Endodermal cell (in vitro differentiated cells): ENCODE measurements at places on chromosomes 5 and 9. TPM values are rescaled to one million over a fixed set of nuclear protein-coding genes. Genes with fewer than 3 reads are reported as not detected.

GRCh38 chr9:19946441-19947109, 157.7 kb upstream of the SLC24A2 start:
- peak; percentile 56 for DNase-seq

Gene NR2F1-AS1
- 1.4 TPM in 2 replicates for total RNA-seq

Gene C9orf153
- 0.51 to 0.99 TPM (median 0.53 TPM) in 3 replicates for total RNA-seq

- peak; percentile 37 for DNase-seq
These were observed 207.3 kb downstream of the ARHGAP26 start for GRCh38 chr5:142977363-142978051.

- peak; percentile 63 for DNase-seq
These were observed 665 bp upstream of the LVRN start for GRCh38 chr5:115961381-115962238.

DNA sequence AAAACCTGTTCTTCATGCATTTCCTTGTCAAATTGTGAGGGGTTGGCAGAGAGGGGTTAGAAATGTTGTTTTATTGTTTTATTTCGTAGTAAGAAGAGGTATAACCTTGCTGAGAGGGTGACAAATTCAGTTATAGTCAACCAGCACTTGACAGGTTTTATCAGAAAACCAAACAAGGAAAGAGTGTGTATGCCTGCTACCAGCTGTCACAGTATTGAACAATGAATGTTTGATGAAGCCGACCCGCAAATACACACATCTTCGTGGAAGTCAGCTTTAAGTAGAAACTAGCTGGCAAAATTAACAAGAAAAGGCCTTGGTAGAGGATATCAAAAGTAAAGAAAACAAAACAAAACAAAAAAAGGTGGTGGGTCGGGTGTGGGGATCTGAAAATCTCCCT, 214.6 kb upstream of the TLE4 start:
- DNase-seq: no peak

DNA sequence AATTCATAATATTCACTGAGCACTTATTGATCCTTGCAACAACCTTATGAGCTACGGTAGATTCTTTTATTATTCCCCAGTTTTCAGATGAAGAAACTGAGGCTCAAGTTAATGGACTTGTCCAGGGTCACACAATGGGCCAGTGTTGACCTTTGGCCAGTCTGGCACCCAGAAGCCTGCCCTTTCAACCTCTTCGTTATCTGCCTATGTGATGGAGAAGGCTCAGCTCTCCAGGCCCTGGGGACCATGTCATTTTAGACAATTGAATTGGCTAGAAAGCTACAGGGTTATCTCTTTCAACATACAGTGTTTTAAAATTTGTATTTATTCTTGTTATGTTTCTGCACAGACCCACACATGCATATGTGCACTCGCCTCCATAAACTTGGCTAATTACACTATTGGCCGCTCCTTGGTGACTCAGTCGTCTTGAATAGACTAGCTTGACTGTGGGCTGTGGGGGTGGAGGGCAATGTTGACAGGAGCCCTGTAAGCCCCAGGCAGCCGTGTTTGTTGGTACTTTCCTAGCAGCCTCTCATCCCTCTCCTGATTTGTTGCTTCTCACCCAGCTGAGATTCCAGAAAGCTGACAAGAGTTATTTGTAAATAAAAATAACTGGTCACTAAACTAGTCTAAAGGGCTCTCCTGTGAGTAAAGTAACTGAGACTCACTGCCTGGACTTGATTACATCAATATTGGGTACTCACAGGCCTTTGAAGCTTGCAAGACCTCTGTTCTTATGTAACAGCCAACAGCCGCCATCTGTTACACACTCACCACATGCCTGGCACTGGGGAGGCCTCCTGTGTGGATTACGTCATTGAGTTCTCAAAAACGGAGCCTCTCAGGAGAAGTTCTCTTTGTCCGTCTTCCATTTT, 8.5 kb upstream of the ANGPTL2 start:
- no peak for DNase-seq

DNA sequence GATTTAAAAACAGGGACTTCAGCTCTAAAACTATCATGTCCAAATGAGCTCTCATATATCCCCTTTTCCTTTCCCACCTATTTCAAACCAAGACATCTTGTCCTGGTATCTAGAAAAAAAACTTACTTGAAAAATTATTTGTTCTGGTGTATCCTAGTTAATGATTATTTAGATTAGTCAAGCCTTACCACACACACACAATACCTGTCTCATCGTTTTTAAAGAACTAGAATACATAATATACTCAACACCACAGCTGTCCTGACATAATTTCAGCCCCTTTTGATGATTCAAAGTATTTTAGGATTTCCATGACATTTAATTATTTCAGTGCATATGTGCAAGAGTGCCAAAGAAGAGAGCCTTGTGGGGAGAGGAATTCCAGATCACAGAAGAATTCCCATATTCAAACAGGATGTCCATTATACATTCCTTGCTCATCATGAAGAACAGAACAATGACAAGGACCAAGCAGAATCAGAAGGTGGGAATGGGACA, 233.7 kb downstream of the SMARCA2 start:
- DNase-seq: no peak

- DNase-seq: no peak
These were observed 107.4 kb downstream of the SCAMP1 start for GRCh38 chr5:78467752-78468357.

Gene ADAMTS6
- 2.8 and 3.4 TPM in 2 replicates for total RNA-seq

DNA sequence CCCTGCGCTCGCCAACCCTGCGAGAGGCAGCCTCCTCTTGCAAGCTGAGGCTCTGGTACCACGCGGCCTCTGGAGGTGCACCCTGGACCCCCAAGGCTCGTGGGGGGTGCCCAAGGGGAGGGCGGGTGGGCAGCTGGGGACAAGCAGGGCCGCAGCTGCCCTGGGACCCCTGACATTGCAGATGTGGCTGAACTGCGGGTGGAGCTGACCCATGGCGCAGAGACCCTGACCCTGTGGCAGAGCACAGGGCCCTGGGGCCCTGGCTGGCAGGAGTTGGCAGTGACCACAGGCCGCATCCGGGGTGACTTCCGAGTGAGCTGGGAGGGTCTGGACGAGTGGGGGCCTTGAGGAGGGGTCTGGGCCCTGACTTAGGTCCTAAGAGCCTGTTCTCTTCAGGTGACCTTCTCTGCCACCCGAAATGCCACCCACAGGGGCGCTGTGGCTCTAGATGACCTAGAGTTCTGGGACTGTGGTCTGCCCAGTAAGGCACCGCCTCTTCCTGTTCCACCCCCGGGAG, 1.5 kb downstream of the MAMDC4 start:
- peak; percentile 51 for DNase-seq

DNA sequence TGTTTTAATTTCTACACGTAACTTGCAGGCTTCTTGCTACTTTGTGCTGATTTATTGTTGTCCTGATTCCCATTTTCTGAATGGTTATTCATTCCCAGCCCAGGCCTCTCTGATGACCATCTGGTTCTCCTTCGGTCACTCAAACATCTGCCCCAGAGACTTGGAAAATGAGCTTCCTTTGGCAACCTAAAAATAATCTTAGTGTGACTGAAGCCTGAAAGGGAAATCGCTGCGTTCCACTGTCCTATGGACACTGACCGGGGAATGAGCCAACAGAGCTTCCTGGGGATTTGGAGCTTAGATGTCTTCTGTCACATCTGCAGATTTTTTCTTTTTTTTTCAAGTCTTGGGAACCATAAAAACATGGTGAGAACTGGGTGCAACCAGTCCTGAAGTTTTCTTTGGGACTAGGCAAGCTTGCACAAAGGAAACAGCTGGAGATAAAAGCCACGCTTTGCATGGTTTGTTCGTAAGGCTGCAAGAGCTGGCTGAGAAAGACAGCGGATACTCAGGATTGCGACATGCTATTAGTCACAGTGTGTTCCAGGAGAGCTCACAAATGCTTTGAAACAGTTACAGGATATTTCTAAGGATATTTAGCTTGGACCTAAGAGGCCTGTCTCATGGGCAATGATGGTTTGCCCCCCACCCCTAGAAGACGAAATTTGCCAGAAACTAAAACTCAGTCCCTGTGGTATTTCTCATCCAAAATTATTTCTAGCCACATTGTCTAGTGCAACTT, 146.2 kb downstream of the GOLPH3 start:
- peak; percentile 58 for DNase-seq

GRCh38 chr9:78311075-78311474, 14.2 kb downstream of the PSAT1 start:
- no peak for DNase-seq

GRCh38 chr9:6126377-6126776, 89.2 kb upstream of the IL33 start:
- peak; percentile 53 for DNase-seq

Gene PCDHGA11
- 8.2 to 9.3 TPM (median 8.5 TPM) in 3 replicates for total RNA-seq

DNA sequence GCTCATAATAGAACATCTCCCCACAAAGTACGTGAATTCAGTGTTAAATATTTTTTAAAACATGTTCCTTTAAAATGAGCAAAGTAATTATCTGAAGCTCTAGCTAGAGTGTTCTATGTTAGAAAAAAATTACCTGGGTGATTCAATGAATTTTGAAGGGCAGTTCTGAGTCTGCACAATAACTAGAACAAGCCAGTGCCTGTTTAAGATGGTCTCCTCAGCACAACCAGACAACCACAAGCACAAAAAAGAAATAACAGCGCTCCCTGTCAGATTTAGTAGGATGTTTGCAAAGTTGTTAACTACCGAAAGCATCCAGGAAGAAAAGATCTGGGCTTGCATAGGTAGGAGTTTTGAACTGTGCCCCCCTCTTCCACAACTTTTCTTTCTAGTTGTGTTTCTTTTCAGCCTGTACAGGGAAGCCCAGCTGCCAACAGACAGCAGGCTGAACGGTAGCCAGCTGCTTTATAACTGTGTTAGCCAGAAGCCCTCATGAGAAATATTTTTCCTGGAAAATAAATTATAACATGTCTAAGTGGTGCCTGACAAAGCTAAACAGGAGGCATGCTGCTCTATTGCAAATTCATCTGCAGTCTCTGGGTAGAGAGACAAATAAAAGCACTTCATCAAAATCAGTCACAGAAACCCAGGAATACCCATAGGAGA, 1026.9 kb downstream of the MAT2B start:
- DNase-seq: no peak

DNA sequence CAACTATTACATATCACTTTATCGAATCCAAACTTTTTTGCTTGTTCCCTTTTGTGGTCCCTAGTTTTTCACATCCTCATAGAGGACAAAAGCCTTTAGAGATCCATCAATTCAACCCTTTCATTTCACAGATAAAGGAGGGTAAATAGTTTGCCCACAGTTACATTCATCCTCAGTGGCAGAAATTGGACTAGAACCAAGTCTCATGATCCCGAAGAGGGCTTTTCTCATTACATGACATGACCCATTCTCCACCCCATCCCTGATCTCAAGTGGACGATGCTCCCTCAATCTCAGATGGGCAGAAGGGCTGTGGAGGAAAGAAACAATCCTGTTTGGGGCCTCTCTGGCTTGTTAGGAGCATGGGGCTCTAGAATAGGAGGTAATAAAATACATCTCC, 23.1 kb downstream of the TICAM2 start:
- no peak for DNase-seq

DNA sequence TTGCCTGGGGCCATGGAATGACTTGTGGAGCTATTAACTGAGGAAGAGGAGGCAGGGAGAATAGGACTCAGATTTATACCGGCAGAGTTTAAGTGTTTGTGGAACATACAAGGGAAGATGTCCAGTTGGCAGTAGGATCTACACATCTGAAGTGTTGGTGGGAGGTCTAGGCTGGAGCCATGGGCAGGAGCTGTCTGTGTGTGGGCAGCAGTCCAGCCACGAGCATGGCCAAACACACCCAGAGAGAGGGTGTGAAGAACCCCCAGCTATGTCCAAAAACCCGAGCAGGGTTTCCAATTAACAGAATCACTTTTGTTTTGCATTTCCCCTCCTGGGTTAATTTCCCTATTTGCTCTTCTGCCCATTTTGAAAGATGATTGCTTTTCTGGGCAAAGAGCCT, 393.7 kb downstream of the CDK5RAP2 start:
- no peak for DNase-seq

Gene PCDHA6
- total RNA-seq: 5.1 and 6.5 TPM in 2 replicates

Gene IRF1
- 5.8 to 12.2 TPM (median 7.3 TPM) in 3 replicates for total RNA-seq

Gene LHX6
- 0.37 and 1.0 TPM in 2 replicates for total RNA-seq

GRCh38 chr9:123798195-123798594, 131.7 kb downstream of the DENND1A start:
- DNase-seq: no peak

Gene F2RL2
- total RNA-seq: 0.09 to 0.84 TPM (median 0.53 TPM) in 3 replicates

Gene MELK
- 30.4 to 99.8 TPM (median 88.9 TPM) in 3 replicates for total RNA-seq

DNA sequence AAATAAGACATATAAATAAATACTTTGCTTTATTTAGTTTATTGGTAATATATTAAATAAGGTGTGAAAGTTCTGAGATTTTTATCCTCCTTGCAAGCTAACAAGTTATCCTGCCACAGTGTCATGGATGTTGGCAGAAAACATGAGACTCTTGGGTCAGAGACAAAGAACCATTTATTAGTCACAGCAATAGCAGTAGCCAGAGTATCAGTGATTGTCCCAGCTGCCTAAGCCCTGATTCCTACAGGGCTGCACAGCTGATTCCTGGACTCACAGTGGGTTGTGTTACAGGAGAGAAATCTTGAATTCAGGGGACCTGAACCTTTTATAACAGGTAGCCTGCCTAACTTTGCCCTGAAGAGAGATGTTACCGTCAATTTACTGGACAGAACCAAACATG, 304.5 kb upstream of the ZNF608 start:
- no peak for DNase-seq

GRCh38 chr5:168318240-168318639, 26.8 kb downstream of the WWC1 start:
- no peak for DNase-seq

DNA sequence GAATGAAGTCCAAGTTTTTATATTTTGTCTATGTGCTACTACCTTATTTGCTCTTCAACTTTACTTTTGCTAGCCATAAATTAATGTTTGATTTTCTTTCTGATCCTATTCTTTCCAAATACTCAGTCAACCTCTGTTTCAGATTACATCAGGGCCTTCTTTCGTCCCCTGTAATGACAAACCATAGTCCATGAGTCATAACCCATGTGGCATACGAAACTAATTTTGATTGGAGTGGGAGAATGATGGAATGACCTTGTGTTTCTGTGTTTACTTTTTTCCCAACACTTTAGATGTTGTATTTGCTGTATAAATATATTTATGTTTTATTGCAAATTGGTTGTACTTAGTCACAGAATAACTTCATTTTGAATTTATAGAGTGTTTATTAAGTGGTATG, 1043.1 kb downstream of the DTWD2 start:
- DNase-seq: no peak
